ENCODE measurements at places on chromosomes 3 and 15. TPM values are rescaled to one million over a fixed set of nuclear protein-coding genes. Genes with fewer than 3 reads are reported as not detected.

DNA sequence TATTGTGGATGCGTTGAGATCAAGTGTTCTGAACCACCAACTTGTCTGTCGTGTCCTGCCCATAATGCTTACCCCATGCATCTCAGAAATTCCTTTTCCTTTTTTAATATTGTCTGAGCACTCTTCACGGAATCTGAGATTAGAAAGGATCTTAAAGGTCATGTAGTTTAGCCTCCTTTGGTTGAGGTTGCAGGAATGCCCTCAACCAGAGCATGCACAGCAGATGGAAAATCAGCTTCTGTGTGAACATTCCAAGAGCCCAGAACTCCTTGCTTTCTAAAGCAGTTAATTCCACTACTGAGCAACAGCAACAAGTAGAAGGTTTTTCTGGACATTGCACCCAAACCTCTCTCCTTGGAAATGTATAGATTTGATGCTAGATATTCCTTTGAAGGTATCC lies 153.7 kb downstream of the TPRG1 start:
- DNase-seq = no peak

GRCh38 chr3:52182196-52182595 lies 15.8 kb upstream of the ALAS1 start:
- no peak for DNase-seq

DNA sequence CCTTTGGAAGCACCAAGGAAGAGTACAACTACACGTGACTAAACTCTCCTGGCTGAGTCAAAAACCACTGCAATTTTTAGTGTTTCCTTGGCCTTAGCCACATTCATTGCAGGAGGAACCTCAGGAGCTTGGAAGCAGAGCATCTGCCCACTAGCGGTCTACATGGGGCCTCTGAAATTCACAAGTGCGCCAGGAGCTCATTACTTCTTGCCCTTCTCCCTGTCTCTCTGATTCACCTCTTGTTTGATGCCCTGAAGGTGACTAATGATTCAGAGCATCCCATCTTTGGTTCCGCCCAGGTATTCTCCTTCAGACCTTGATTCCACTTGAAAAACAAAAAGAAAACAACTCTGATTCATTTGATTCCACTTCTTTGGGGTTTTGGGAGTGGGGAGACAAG lies 201.1 kb upstream of the LPP start:
- no peak for DNase-seq

DNA sequence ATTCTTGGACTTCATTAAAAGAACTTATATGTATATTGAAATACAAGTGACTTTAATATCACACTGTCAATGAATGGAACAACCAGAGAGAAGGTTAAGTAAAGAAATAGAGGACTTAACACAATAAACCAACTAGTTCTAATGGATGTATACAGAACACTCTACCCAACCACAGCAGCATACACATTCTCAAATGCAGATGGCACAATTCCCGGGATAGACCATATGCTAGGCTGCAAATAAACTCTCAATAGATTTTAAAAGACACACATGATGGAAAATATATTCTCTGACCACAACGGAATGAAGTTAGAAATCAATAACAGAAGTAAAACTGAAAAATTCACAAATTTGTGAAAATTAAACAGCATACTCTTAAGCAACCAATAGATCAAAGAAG lies 214.3 kb upstream of the LINGO1 start:
- no peak for DNase-seq

- no peak for DNase-seq
Measured at GRCh38 chr3:51941463-51941797, 274 bp downstream of the RRP9 start.

GRCh38 chr3:126158016-126158911 lies 22.1 kb downstream of the ALDH1L1 start:
- no peak for DNase-seq

GRCh38 chr3:177673112-177673914 lies 476.0 kb upstream of the TBL1XR1 start:
- no peak for DNase-seq

DNA sequence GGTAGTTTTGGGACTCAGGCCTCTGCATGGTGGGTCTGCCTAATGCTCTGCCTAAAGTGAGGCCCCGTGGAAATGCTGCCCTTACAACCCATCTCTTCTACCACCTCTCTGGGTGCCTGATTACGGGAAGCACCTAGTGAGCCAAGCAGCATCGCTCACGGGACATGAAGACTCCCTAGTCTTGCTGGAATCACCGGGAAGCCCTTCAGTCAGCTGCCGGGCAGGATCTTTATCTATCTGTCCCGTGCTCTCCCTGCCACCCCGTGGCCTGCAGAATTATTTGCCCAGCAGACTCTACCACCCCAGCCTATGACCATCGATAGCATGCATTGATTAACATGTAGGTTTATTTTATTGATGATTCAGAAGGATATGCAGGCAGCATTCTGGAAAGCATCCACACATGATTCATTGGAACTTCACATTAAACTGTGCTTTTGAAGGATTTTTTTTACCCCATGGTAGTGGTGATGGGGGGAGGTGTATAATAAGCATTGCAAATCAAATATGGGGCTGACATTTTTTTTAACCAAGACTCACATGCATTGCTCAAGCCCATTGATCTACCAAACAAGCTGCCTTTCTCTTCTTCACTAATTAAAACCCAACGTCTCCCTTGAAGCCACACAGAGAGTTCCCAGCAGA lies 63.1 kb downstream of the ATP2B2 start:
- DNase-seq = no peak

DNA sequence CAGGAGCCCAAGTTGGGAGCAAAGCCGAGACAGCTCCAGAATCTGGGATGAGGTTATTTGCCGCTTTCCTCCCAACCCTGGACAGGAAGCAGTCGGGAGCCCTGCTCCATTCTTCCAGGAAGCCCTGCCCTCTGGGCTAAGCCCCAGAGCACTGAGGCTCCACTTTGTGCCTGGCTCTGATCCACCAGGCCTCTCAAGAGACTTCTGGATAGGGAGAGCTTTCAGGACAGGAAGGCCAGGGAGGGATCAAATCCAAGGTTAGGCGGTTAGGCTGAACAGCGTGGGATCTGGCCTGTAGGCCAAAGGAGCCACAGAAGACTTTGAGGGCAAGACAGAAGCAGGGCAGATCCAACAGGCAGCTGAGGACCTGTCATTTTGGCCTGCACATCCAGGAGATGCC lies 835 bp downstream of the STOML1 start:
- DNase-seq = no peak

GRCh38 chr15:62219799-62220198 lies 54.7 kb upstream of the C2CD4B start:
- no peak for DNase-seq

DNA sequence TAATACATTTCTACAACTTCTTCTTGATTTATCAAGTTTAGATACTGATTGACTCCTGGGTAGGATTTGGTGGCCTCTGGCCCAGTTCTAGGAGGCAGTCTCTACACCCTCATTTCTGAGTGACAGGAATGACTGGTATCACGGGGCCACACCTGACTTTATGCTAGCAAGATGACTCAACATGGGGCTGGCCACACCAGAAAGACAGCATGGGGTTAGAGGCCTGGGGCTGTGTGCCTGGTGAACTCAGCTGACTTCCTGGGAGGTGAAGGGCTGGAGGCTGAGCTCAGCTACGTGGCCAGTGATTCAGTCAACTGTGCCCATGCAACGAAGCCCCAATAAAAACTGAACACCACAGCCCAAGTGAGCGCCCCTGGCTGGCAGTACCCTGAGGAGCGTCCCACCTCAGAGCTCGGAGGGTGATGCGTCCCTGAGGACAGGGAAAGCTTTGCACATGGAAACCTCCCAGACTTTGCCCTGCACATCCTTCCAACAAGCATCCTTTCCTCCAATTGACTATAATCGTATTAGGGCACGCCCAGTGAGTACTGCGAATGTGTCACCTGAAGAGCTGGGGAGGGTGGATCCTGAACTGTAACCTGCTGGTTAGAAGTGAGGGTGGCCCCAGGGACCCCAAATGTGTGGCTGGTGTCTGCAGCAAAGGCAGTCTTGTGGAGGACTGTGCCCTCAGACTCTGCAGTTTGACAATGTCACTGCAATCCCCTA lies 57.2 kb downstream of the NIPA2 start:
- no peak for DNase-seq

DNA sequence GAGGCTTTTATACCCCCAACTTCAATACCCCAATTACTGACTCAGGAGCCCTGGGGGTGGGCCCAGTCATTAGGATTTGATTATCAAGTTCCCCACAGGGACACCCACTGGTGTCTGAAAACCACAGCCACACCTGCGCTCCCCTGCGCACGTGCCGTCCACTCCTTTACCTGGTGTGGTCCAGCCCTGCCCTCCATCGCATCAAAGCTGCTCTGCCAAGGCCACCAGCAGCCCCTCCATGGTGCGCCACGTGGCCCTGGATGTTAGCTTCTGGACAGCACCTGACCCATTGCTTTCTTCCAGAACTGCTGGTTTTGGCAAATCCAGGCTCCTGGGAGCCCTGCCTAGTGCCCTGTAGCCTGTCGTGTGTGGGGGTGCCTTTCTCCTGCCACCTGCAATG lies 136.3 kb downstream of the NSMCE3 start:
- no peak for DNase-seq

- no peak for DNase-seq
Measured at GRCh38 chr3:168066882-168067281, 28.8 kb downstream of the GOLIM4 start.

The EAF1 gene
- 8.1 TPM for polyA plus RNA-seq

The RUBCN gene
- polyA plus RNA-seq = 6.5 TPM

Measured in HepG2 (cell line).